ENCODE measurements at places on chromosomes 1 and 21.

- DNase-seq: no peak
These were observed 5.2 kb upstream of the AGPAT3 start for GRCh38 chr21:43859747-43860214.

DNA sequence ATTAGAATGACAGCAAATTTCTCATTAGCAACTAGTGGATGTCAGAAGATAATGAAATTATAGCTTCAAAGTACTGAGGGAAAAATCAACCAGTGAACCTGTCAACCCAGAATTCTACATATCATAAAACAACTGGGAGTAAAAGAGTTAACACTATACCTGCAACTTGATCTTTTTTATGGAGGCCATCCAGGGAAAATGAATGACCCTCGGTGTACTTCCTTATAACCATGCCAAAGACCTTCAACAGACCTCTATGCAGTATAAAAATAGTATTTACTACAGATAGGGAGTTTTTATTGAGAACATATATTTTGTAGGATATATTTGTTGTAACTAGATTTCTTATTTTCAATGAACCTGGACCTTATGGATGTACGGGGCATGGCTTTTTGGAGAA lies 392.5 kb upstream of the ZRANB2 start:
- no peak for DNase-seq

GRCh38 chr21:34342476-34342875 lies 21.3 kb upstream of the KCNE2 start:
- no peak for DNase-seq

DNA sequence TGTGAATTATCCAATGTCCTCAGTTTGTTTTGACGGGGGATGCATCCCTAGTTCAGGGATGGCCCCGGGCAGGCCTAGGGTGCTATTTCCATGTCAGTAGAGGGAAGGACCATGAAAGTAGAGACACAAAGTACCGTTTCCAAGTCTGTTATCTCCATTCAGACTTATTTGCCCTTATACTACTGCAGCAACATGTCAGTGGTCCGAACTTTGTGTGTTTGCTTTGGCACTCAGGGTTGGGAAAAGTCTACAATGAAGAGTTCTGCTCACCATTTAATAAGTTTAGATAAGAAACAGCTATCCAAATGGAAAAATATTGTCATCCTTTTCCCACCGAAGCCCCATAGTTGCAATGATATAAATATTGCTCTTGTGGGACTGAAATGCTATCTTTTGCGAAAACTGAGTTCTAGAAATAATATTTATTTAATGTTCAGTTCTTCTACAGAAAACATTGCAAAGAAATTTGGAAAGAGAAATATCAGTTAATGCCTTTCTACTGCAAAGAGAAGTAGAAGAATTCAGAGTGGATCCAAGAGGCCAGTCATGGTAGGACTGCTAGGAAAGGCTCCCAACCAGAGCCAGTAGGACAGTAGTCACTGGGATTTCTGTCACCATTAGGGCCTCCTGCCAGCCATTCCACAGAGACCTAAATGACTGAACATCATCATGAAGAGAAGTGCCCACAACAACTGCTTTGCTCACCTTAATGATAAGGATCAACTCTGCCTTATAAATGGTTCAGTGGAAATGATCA lies 11.5 kb upstream of the AGT start:
- DNase-seq: no peak

GRCh38 chr1:87588495-87588894 lies 259.8 kb downstream of the LMO4 start:
- no peak for DNase-seq

- no peak for DNase-seq
These were observed 56.3 kb downstream of the DPH5 start for GRCh38 chr1:100969327-100969726.

DNA sequence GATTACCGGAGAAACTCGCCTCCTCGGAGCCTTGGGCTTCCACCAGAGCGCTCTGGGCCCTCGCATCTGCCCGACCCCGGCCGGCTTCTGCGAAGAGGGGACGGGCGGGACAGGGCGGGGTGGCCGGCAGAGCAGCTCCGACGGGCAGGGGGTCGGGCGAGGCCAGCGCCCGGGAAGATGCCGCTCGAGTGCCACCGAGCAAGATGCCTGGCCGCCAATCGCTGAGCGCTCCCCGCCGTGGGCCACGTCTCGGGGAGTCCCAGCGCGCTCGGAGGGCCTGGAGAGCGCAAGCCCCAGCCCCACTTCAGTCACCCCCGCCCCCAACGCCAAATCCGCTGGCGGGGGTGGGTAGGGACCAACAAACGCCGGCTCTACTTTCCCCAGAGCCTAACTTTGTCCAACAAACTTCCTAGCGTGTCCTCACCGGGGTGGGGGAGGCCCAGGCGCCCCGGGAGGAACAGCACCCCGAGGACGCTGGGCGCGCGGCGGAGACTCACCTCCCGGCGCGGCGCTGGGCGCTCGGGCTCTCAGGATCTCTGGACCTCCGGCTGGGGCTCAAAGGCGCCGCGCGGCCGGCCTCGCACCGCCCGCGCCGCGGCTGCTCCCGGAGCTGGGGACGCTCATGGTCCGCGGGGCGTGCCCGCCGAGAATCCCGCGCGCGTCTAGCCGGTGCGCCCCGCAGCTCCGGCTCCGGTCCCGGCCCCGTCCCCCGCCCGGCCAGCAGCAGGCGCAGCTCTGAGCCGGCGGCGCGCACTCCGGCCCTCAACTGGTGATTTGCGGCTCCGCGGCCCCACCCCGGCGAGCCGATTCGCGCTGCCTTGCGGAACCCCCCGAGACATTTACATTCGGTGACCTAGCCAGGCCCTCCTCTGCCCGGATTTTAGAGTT lies at the start of gene BCAR3:
BCAR3 (minus strand) TSS at position 737 of the 888 bp plus-strand sequence. CDS start 6,907 bp downstream, outside the sequence.
- no peak for DNase-seq

Measured in activated T-helper 1 cell treated with Interleukin-2 at 50 U/mL for 16 hours (primary cell).